NCI-H1105 (cell line): ENCODE measurements at places on chromosomes 5 and 9.

DNA sequence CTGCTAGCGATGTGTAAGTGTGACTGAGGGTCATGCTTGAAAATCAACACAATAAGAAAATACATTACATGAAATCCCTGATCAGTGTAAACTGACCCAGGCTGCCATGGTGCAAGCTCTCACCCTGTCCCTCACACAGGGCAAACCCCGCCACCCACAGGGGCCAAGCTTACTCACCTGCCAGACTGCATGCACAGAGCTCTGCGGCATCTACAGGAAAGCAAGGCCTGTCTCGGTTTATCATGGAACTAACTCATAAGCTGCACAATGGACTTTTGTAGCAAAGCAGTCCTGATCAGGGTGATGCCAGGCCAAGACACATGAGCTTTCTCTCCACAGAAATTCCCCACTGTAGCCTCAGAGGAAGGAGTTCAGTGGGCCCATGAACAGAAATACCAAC is 9.7 kb downstream of the IPPK start:
- no peak for DNase-seq

GRCh38 chr9:132806723-132807421 is 71.2 kb downstream of the AK8 start:
- no peak for DNase-seq

- DNase-seq = no peak
Measured at GRCh38 chr9:83649515-83649914, 26.6 kb downstream of the IDNK start.

- no peak for DNase-seq
Measured at GRCh38 chr9:137632230-137633161, 13.7 kb downstream of the EHMT1 start.

- no peak for DNase-seq
Measured at GRCh38 chr9:6904371-6904770, 146.6 kb downstream of the KDM4C start.

DNA sequence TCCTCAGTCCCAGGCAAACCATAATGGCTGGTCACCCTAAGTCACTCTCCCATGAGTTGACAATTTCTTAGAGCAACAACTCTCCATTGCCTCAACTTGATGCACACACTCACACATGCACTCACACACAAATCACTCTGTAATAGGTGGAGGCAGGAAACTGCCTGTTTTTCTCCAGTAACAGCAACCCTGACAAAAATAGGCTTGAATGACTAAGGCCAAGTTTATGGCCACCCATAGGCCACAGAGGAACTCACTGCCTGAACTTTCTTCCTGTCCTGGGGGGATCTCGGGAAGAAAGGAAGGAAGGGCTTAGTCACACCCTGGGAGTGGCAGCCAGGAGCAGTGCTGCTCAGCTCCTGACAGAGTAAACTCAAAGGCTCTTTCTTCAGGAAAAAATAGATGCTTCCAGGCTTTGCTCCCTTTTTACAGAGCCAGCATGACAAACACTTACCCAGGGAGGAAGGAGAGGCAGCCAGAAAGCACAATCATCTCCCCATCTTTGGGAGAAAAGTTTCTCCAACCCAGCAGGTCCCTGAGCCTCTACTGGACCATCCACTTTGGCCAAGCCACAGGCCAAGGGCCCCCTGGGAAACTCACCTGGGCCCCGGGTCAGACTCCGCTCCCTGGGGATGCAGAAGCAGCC is 368 bp downstream of the SH3TC2 start:
- DNase-seq = no peak

- DNase-seq = no peak
Measured at GRCh38 chr5:67147760-67148159, 48.8 kb downstream of the CD180 start.
